ENCODE measurements at places on chromosomes 16 and 17. TPM values are rescaled to one million over a fixed set of nuclear protein-coding genes. Genes with fewer than 3 reads are reported as not detected.
A peak's percentile ranks its signal among the peaks of the same experiment; 100 is the strongest.

NTN3 gene
- not detected for polyA plus RNA-seq

FOXC2 gene
- not detected for polyA plus RNA-seq

RHOT2 gene
- 26.3 TPM for polyA plus RNA-seq

GRAPL gene
- not detected for polyA plus RNA-seq

GALR2 gene
- 0.22 TPM for polyA plus RNA-seq

DNAJC7 gene
- 79.7 TPM for polyA plus RNA-seq

HEATR9 gene
- polyA plus RNA-seq, result not detected

DNA sequence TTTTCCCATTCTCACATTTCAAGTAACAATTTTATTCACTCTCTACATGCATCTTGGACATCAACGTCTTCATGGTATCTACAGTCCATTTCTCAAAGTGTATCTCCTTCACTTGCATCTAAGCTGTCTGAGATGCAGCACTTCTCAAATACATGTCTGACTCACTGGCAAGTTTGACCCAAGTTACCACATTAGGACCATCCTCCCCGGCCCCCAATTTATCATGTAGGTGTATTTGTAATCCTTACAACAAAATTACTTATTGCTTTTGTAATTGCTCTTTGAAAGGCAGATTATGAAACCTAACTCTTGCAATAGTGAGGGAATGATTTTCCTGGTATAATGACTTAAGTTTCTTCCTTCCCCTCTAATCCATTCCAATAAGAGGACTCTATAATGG lies 28.9 kb upstream of the ULK2 start:
- H3K4me1 ChIP-seq, result peaks cover 3% of the 10 kb centered on the region
- H3K4me3 ChIP-seq, result no peak overlapping the region
- DNase-seq, result no peak
- H3K27ac ChIP-seq, result no peak overlapping the region
- peaks cover 12% of the 10 kb centered on the region for H3K36me3 ChIP-seq

- H3K36me3 ChIP-seq, result no peaks in the 10 kb centered on the region
- H3K4me3 ChIP-seq, result no peak overlapping the region
- DNase-seq, result no peak
Observed at GRCh38 chr16:22624038-22624799, 113.5 kb downstream of the NPIPB5 start.

DNA sequence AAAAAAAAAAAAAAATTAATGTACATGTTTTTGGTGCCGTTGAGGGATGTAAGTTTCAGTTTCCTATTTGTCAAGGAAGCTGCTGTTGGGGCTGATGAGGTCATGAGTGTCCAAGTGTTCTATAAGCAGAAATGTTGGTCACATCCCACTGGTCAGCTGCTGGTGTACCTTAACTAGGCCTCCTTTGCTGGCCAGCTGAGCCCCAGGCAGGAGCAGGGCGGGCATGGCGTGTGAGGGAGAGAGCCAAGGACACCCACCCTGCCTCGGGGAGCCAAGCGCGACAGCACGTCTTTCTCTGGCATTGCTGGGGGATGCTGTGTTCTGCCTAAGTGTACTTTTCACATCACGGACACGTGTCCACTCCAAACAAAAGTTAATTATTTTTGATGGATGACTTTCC lies 108.1 kb upstream of the CDC42EP4 start:
- H3K4me1 ChIP-seq, result no peaks in the 10 kb centered on the region
- H3K4me3 ChIP-seq, result no peak overlapping the region
- H3K36me3 ChIP-seq, result no peaks in the 10 kb centered on the region
- H3K27ac ChIP-seq, result no peak overlapping the region

GRCh38 chr17:47315451-47316266 lies 8.1 kb upstream of the EFCAB13 start:
- H3K4me1 ChIP-seq, result no peaks in the 10 kb centered on the region
- no peaks in the 10 kb centered on the region for H3K36me3 ChIP-seq
- H3K4me3 ChIP-seq, result no peak overlapping the region
- DNase-seq, result peak; percentile 72
- peaks cover 2% of the 10 kb centered on the region for H3K27me3 ChIP-seq
- H3K27ac ChIP-seq, result no peak overlapping the region

DNA sequence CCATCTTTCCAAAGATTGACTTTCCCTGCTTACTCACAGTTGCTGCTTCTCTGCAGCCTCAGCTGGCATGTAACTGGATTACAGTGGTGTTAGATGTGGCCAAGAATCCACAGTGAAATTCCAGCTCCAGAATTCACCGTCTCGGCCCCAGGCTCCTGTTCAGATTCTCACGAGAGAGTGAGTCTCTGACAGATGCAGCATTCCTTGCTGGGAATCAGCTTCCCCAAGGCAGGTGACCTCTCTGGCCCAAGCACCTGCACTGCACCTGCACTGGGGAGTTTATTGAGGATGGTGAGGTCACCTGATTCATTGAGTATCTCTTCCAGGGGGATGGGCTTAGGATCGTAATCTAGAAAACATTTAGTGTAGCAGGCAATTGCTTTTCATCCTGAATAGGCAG lies 600.5 kb upstream of the RBFOX1 start:
- no peaks in the 10 kb centered on the region for H3K36me3 ChIP-seq
- H3K4me1 ChIP-seq, result no peaks in the 10 kb centered on the region
- no peaks in the 10 kb centered on the region for H3K27me3 ChIP-seq
- H3K4me3 ChIP-seq, result no peak overlapping the region
- no peak overlapping the region for H3K27ac ChIP-seq

GRCh38 chr17:44738214-44738906 lies 20.4 kb upstream of the ADAM11 start:
- no peak for DNase-seq
- H3K4me1 ChIP-seq, result no peaks in the 10 kb centered on the region
- H3K4me3 ChIP-seq, result no peak overlapping the region
- peaks cover 63% of the 10 kb centered on the region for H3K36me3 ChIP-seq

DNA sequence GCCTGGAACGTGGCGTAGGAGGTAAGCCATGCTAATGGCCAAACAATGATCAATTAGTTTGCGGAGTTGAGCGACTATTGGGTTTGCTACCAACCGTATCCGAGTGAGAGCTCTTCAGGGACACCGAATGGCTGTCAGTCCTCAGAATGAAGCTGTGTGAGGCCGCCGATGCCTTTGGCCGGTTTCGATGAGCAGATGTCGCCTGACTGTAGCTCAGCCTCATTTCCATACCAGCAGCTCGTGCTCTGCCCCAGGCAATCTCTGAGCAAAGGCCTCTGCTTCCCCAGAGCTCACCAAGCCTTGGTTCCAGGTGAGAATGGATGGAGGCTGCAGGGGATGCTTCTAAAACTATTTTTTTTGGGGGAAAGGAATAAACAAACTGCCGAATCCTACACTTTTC lies 111.7 kb upstream of the HS3ST4 start:
- no peak overlapping the region for H3K4me3 ChIP-seq
- H3K4me1 ChIP-seq, result no peaks in the 10 kb centered on the region
- no peak for DNase-seq
- H3K27me3 ChIP-seq, result no peaks in the 10 kb centered on the region

- H3K36me3 ChIP-seq, result no peaks in the 10 kb centered on the region
- no peaks in the 10 kb centered on the region for H3K27me3 ChIP-seq
- no peak overlapping the region for H3K4me3 ChIP-seq
- no peak overlapping the region for H3K27ac ChIP-seq
- H3K4me1 ChIP-seq, result no peaks in the 10 kb centered on the region
- no peak for DNase-seq
Observed at GRCh38 chr16:63530208-63530607, 1494.0 kb upstream of the CDH8 start.

GRCh38 chr16:17420816-17421215 lies 49.9 kb downstream of the XYLT1 start:
- no peaks in the 10 kb centered on the region for H3K36me3 ChIP-seq
- H3K4me1 ChIP-seq, result peaks cover 21% of the 10 kb centered on the region
- H3K27me3 ChIP-seq, result no peaks in the 10 kb centered on the region
- H3K4me3 ChIP-seq, result no peak overlapping the region

DNA sequence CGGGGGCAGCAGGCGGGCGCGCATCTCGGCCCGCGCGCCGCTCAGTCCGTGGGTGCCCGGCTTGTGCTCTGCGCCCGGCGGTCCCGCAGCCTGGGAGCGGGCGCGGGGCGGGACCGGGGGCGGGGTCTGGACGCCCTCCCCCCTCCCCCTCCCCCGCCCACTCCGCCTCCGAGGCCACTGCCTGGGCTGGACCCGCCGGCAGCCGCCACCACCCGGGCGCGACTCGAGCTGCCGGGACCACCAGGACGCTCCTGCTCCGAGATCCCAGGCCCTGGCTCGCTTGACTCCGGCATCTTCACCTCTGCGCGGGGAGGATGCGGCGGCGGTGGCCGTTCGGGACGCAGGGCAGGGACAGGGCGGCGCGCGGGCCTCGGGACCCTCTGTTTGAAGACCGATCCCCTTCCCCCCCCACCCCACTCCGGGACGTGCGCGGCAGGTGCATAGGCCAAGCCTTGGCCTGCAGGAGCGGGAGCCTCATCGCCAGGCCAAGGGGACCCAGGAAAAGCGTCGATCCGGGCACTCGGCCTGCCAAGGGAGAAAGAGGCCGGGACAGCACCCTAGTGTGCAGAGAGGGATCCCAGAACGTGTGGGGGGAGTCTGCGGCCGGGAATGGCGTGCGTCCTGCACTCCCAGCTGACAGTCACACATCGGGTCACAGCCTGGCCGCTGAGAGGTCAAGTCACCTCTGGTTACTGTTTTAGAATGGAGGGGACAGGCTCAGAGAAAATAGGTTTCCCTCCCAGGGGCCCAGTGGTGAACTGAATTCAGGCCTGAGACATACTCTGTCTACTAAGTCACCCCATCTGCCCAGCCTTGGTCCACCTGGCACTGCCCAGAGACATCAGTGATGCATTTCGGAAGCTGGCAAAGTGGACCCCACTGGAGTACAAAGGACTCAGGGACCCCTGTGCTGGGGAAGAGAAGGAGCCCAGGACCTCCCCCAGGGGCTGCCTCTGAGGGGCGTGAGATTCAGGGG lies at the start of gene HS3ST6:
Gene HS3ST6, minus strand, starts transcription at position 65 of the 976 bp plus-strand sequence. CDS start 92 bp downstream, outside the sequence.
- no peak for DNase-seq
- peaks cover 18% of the 10 kb centered on the region for H3K27me3 ChIP-seq
- H3K27ac ChIP-seq, result no peak within 1 kb of the TSS
- H3K36me3 ChIP-seq, result no peaks in the 10 kb centered on the region

DNA sequence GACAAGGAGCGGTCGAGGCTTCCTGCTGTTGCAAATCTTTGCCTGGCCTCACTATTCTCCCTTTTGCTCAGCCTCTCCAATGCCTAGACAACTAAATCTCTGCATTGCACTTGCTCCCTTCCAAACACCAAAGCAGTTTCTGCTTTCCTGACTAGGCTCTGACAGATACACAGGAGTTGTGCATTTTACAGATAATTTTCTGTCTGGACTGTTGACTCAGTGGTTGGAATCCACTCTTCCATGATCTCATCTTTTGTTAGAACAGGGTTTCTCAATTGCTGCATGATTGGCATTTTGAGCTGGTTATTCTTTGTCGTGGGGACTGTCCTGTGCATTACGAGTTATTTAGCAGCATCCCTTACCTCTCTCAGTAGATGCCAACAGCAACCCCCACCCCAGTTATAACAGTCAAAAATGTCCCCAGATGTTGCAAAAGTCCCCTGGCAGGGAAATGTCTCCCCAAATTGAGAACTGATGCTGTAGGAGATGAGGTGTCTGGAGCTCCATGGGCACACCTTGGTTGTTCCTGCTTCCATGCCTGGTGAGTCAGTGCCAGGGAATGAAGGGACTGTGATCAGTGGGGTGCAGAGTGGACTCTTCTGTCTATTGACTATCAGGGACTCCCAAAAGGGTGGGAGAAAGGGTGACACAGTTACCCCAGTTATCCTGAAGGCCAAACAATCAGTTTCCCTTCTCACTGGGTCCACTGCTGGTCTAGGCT lies 557.4 kb upstream of the PSMD7 start:
- no peaks in the 10 kb centered on the region for H3K4me1 ChIP-seq
- H3K27me3 ChIP-seq, result no peaks in the 10 kb centered on the region
- no peak overlapping the region for H3K27ac ChIP-seq

- no peaks in the 10 kb centered on the region for H3K36me3 ChIP-seq
- no peaks in the 10 kb centered on the region for H3K4me1 ChIP-seq
- no peaks in the 10 kb centered on the region for H3K27me3 ChIP-seq
- no peak overlapping the region for H3K27ac ChIP-seq
- H3K4me3 ChIP-seq, result no peak overlapping the region
- DNase-seq, result no peak
Observed at GRCh38 chr16:82603784-82604411, 22.9 kb upstream of the CDH13 start.

DNA sequence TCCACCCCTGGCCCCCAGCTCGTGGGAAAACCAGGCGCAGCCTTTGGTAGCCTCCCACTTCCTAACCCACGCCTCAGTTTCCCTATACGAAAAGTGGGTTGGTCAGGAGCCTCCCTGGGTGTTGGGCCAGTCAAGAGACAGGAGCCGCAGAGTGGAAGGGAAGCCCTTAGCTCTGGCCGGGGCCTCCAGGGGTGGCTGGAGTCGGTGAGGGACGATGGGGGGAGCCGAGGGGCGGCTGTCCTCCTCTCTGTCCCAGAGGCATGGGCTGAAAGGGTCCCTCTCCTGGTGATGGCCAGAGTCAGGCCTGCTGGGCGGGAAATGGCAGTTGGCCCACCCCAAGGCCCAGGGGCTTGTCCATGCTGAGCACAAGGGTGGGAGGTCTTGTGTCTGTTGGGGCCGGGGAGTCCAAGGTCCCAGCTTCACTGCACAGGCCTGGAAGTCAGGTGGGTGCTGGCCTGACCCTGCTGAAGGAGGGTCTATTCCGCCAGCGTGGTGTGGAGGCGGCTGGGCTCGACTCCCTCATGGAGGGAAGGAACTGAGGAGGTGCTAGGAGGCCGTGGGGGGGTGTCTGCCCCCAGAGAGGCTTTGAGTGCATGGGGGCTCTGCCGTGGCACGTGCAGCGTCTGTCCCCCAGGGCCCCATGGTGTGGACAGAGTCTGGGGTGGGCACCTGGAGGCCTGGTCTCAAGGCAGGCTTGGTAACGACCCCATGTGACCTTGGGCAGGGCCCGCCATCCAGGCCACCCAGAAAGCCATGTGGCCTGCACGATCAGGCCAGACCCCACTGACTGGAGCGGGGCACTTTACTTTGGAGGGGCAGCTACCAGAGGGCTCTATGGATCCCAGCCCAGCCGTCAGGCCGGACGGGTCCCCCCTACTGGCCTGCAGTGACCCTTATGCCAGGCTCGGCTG lies 1.1 kb downstream of the SLC16A3 start:
- peak overlapping the region; percentile 82 for H3K27ac ChIP-seq
- H3K27me3 ChIP-seq, result no peaks in the 10 kb centered on the region

DNA sequence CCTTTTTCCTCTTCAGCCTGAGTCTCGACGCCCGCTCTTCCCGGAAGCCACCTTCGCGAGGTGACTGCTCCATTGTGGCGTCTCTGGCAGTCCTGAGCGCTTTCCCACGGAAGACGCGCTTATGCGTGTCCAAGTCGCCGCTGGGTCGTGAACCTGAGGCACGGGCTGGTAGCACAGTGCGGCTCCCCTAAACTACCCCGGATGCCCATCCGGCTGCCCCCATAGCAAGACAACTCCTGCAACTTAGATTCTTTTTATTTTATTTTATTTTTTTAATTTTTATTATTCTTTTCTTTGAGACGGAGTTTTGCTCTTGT lies 2.1 kb upstream of the ESRP2 start:
- no peaks in the 10 kb centered on the region for H3K36me3 ChIP-seq
- DNase-seq, result no peak
- H3K27ac ChIP-seq, result peak overlapping the region; percentile 67

- H3K36me3 ChIP-seq, result peaks cover 54% of the 10 kb centered on the region
- no peaks in the 10 kb centered on the region for H3K27me3 ChIP-seq
- H3K4me1 ChIP-seq, result peaks cover 2% of the 10 kb centered on the region
- no peak overlapping the region for H3K4me3 ChIP-seq
- H3K27ac ChIP-seq, result no peak overlapping the region
Observed at GRCh38 chr16:75599452-75600277, 23.4 kb downstream of the ADAT1 start.

- H3K27me3 ChIP-seq, result no peaks in the 10 kb centered on the region
- no peak overlapping the region for H3K27ac ChIP-seq
- no peaks in the 10 kb centered on the region for H3K36me3 ChIP-seq
- peaks cover 26% of the 10 kb centered on the region for H3K4me1 ChIP-seq
- peak; percentile 81 for DNase-seq
- peak overlapping the region; percentile 13 for H3K4me3 ChIP-seq
Observed at GRCh38 chr16:11219178-11219577, 36.8 kb downstream of the SOCS1 start.

- H3K27me3 ChIP-seq, result peaks cover 35% of the 10 kb centered on the region
- H3K27ac ChIP-seq, result peak overlapping the region; percentile 5
- H3K4me3 ChIP-seq, result no peak overlapping the region
- H3K36me3 ChIP-seq, result peaks cover 10% of the 10 kb centered on the region
Observed at GRCh38 chr17:50638966-50639713, 4.5 kb downstream of the ABCC3 start.
